A673 (cell line): ENCODE measurements at places on chromosomes 1 and 21.

DNA sequence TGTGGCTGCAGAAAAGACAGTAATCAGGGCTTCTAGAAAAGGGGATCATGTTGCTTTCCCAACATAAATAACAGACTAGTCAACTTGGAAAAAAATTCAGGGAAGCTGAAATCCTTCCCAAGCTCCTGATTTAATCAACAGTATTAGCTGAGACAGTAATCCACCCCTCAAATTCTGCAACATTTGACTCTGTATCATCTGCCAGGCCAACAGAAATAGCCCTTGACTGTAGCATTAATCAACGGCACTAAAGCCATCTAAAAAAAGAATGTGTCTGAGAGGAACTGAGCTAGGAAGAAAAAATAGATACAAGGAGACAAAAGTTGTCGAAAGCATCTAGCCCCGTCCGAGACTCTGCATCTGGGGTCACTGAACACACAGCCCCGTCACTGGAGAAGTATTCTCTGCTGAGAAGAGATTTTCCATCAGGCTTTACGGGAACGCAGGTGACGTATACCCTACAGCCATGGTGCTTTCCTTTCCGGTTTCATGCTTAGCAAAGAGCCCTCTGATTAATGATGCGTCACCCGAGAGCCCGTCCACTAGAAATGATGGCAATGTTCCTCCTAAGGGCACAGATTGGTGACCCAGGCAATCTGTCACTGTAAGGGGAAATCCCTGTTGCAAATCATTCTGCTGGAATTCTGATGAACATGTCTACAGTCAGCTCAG is 42.1 kb upstream of the TP53BP2 start:
- DNase-seq = no peak

DNA sequence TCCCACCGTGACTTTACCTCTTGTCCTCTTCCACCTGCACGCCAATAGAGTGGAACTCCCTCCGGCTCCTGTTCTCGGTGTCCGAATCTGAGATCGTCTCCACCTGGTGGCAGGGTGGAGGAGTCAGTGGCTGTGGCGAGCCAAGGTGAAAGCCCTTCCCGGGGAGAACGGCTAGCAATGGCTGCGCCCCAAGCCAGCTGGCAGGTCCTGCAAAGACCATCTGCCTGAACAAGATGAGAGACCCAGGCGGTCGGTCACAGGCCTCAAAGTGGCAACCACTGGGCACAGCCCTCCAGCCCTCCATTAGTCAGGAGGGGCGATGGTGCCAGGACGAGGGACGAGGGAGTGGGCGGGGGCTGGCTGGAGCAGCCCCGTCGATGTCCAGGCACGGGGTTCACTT is 25.4 kb upstream of the SMIM12 start:
- no peak for DNase-seq

DNA sequence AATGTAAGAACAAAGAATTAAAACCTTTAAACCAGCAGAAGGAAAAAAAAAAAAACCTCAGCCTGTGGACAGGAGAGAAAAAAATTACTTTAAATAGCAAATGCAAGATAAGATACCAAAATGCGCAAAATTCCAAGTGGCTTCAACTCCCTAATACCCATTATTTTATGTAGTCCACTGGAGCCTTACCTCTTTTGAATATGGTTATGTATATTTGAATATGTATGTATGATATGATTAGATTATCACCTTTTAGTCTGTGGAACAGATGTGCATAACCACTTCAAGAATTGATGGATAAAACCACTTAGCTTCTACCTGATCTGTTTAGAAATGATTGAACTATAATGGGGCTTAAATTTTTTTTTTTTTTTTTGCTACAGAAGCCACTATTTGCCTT is 52.4 kb upstream of the C1orf115 start:
- DNase-seq = no peak

DNA sequence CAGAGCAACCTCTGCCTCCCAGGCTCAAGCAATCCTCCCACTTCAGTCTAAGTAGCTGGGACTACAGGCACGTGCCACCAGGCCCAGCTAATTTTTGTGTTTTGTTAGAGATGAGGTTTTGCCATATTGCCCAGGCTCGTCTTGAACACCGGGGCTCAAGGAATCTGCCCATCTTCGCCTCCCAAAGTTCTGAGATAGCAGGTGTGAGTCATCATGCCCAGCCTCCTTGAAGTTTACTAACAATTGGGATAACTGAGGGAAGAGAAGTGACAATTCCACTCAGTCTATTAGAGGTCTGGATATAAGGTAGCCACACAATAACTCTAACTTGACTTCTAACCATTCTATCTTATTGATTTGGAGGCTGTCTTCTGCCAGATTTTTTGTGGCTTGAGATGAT is 6.3 kb upstream of the RCC1 start:
- DNase-seq = no peak

- no peak for DNase-seq
Measured at GRCh38 chr21:45293726-45294401, 6.2 kb upstream of the POFUT2 start.

DNA sequence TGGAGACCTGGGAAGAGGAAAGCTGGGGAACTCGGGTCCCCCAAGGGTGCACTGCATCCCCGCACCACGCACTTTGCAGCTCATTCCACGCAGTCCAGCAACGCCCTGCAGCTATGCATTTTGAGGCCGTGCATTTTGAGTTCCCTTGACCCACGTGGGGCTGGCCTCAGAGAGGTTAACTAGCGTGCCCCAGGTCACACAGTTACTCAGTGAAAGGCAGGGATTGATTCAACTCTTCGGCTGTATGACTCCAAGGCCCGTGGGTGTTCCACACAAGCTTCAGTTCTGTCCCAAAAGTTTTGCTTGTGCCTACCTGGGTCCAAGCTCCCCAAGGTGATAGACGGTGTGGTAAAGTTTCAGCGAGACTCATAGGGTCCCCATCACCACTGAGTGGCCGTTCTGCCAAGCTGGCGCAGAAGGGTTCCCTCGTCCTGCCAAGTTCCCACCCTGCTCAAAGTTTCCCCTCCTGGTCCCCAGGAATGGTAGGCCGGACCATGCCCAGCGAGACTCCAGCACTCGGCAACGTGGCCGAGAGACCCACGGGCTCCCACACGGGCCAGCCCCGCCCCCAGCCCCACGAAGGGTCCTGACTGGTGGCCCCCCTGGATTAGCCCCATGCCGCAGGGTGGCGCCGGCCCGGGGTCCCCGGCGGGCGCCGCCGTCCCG is 611 bp downstream of the HSPG2 start:
- no peak for DNase-seq

DNA sequence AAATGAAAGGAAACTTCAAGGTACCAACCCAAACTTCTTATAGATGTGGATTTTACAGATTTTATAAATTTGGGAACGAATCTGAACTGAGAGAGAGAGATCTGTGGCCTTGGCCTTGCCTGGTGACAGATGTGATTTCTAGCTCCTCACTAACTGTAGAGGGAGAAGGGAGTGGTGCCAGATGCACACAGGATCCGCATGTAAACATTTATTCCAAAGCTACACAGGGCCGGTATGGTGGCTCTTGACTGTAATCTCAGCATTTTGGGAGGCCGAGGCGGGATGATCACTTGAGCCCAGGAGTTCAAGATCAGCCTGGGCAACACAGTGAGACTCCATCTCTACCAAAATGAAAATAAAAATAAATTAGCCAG is 77.1 kb downstream of the PGBD5 start:
- no peak for DNase-seq

DNA sequence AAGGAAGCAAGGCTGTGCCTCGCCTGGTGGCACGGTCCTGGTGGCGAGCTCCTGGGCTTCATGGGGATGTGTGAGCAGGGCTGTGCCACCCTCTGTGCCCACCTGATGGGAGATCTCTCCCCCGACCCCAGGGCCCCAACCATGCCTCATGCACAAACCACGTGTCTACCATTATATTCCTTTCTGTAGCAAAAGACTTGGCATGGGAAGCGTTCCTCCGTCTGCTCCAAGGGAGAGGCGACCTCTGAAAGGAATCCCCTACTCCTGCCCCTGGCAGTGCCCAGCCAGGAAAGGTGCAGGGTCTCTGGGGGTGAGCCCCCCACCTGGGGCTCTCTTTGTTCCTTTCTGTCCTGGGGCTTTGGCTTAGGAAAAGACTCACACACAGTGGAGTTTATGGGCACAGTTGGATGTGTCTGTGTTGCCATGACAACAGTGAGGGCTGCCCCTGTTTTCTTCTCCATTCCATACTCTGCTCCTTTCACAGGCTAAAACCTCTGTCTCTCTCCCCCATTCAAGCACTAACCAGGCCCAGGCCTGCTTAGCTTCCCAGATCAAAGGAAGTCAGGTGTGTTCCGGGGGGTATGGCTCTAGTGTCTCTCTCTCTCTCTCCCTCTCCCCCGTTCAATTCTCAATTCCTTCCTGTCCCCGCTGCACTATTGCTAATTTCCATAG is 21.4 kb upstream of the LRRN2 start:
- DNase-seq = no peak

GRCh38 chr1:209609791-209610630 is 26.5 kb downstream of the CAMK1G start:
- DNase-seq = no peak

- DNase-seq = peak; percentile 80
Measured at GRCh38 chr1:78833491-78833890, 173.0 kb downstream of the ADGRL4 start.

DNA sequence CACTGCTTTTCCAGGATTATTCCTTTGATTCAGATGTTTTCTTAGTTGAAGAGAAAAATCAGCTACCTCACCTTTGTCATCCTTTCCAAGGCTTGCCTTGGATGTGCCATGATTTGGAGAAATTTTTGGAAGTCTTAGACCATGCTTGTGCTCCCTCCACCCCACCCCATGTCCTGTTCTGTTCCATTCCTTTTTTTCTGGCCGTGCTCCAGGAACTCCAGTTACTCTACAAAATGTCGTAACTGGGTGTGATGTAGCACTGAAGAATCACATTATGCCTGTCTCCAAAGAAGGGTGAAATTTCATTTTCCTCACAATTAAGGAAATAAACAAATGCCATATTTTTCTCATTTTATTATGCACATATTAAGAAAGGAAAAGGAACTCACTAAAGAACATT is 217.8 kb upstream of the ZRANB2 start:
- DNase-seq = peak; percentile 9

DNA sequence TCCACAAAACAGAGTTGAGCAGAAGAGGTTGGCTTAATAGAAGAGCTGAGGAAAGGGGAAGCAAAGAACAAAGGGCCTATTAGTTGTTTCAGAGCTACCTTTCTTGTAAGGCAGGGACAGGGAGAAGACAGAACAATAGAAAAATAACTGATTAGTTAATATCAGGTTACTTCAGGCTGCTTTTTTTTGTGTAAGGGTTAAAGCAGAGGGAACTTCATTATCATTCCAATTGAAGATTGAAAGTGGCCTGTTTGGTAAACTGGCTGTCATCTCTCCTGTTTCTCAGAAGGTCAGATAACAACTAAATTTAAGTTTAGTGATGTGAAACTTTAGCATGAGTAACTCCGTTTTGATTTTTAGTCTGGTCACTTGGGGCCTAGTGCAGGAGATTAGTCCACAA is 22.3 kb downstream of the CDC42 start:
- no peak for DNase-seq

DNA sequence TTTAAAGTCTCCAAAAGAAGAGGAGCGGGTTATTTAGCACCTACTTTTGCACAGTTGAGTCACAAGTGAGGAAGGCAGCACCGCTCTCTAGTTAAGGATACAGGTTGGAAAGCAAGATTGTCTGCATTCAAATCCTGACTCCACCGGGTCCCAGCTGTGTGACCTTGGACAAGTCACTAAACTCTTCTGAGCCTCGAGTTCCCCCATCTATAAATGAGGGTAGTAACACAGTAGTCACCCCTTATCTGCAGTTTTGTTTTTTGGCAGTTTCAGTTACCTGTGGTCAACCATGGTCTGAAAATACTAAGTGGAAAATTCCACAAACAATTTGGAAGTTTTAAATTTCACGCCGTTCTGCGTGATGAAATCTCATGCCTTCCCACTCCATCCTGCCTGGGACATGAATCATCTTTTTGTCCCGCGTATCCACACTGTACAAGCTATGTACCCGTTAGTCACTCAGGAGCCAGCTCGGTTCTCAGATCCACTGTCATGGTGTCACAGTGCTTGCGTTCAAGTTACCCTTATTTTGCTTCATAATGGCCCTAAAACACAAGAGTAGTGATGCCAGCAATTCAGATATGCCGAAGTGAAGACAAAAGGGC is 49.4 kb downstream of the CAPZB start:
- no peak for DNase-seq

DNA sequence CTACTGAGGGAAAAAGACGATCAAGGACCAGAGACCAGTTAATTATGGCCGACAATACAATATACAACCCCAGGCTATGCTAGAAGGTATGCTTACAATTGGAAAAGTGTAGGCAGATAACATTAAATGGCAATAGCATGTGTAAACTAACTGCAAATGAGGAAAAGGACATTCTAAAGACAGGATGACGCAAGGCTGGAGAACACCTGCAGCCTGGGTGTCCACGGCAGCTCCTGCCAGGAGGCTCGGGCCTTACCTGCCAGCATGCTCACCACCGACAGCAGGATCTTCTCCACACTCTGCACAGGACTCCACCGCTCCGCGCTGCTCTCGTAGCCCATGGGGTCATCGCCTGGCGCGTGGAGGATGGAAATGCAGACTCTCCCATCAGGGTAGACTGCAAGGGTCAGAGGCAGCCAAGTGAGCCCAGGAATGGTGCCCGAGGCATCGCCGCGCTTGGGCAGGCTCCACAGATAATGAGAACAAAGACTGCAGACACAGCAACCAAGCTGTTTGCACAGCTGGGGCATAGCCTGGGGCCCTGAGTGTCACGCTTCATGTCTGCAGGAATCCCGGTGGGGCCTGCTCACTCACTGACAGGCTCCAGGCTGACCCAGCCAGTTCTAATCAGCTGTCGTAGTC is 28.2 kb downstream of the UBE2G2 start:
- peak; percentile 60 for DNase-seq
